ENCODE measurements at places on chromosomes 4 and X. TPM values are rescaled to one million over a fixed set of nuclear protein-coding genes. Genes with fewer than 3 reads are reported as not detected.

Gene CD40LG
- not detected for total RNA-seq

Gene NEIL3
- 10.2 TPM for total RNA-seq

Gene GPR50
- total RNA-seq, result not detected

Gene PTCHD1
- total RNA-seq, result not detected

Gene ARMCX1
- total RNA-seq, result not detected

Gene TMPRSS11F
- not detected for total RNA-seq

Gene PPP1R2C
- not detected for total RNA-seq

Gene SPANXA1
- total RNA-seq, result not detected

Gene GAGE1
- total RNA-seq, result not detected

Gene ITIH6
- not detected for total RNA-seq

Gene COL25A1
- total RNA-seq, result not detected

Gene CLIC2
- not detected for total RNA-seq

Gene TRPC3
- total RNA-seq, result not detected

Gene RIPPLY1
- not detected for total RNA-seq

Gene SNCA
- total RNA-seq, result 1.2 TPM

Gene CTAG1B
- total RNA-seq, result not detected

Gene C4orf50
- not detected for total RNA-seq

Gene TBC1D9
- total RNA-seq, result 12.7 TPM

Gene CDS1
- 11.2 TPM for total RNA-seq

Gene NMU
- total RNA-seq, result 40.2 TPM

Gene MXRA5
- total RNA-seq, result not detected

Gene TDO2
- not detected for total RNA-seq

Gene GK
- total RNA-seq, result 8.4 TPM

Gene SPOCK3
- 2.2 TPM for total RNA-seq

Gene USO1
- 34.3 TPM for total RNA-seq

Gene VAMP7
- total RNA-seq, result 37.5 TPM

Gene MTNR1A
- total RNA-seq, result not detected

Gene UGT2A3
- total RNA-seq, result not detected

Gene PRR32
- not detected for total RNA-seq

Gene COQ2
- total RNA-seq, result 22.0 TPM

Gene RAI2
- 0.66 TPM for total RNA-seq

Gene FMR1NB
- total RNA-seq, result not detected

Gene VGLL1
- 5.3 TPM for total RNA-seq

Gene CPE
- 15.5 TPM for total RNA-seq

Gene AP1AR
- total RNA-seq, result 34.6 TPM

Gene ITM2A
- not detected for total RNA-seq

Gene PCDH11X
- not detected for total RNA-seq

Gene DAPP1
- 11.6 TPM for total RNA-seq

Gene AR
- total RNA-seq, result not detected

Gene NPNT
- 34.5 TPM for total RNA-seq

Gene ARSJ
- total RNA-seq, result 16.4 TPM

Gene CFAP47
- total RNA-seq, result not detected

Gene RHOH
- not detected for total RNA-seq

Gene CYSLTR1
- not detected for total RNA-seq

Gene MAP7D3
- 0.40 TPM for total RNA-seq

Gene ADGRG4
- not detected for total RNA-seq

Gene PFKFB1
- total RNA-seq, result 0.22 TPM

Gene MAOA
- total RNA-seq, result 7.4 TPM

Gene AMTN
- total RNA-seq, result not detected

Gene FHDC1
- total RNA-seq, result 0.95 TPM

Gene HELQ
- total RNA-seq, result 10.5 TPM

Gene NALF2
- not detected for total RNA-seq

Gene POLN
- 0.26 TPM for total RNA-seq

Gene RWDD4
- total RNA-seq, result 22.6 TPM

Gene CCDC149
- total RNA-seq, result 7.9 TPM

Gene KDM5C
- total RNA-seq, result 159 TPM

Gene ACOX3
- total RNA-seq, result 13.0 TPM

Gene TTC29
- total RNA-seq, result not detected

Gene SERTM2
- not detected for total RNA-seq
